ENCODE measurements at places on chromosomes 2 and 18.

DNA sequence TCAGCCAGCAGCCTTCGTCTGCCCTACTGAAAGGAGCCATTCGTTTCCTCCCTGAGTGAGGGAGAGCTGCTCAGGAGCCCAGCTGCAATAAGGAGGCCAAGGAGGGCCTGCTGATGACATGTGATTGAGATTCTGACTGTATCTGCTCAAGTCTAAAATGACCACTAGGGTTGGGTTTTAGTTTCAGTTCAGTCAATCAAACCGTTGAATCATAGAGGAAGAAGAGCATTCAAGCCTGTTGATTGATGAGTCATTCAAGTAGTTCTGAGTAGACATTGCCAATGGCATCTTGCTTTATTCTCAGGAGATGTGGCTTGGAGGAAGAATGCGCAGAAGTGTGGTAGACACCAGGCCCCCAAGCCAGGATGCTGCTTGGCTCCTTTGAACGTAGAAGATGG is 19.9 kb upstream of the BCL2L11 start:
- DNase-seq, result no peak

DNA sequence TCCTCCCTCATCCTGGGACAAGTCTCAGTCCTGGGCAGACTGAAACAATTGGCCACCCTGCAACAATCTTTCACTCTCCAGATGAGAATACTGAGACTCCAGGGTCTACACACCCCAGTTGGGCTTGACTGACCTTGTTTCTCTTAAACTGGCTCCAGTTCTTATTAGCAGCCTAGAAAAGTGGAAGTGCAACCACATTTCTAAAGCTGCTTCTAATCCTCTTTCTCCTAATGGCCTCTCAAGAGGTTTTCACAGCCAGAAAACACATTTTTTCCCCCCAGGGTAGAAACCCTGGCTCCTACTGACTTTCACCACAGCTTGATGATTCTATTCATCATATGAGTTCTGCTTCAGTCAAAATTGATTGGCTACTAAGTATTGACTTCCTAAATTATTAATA is 45.8 kb downstream of the SLC4A5 start:
- DNase-seq, result no peak

DNA sequence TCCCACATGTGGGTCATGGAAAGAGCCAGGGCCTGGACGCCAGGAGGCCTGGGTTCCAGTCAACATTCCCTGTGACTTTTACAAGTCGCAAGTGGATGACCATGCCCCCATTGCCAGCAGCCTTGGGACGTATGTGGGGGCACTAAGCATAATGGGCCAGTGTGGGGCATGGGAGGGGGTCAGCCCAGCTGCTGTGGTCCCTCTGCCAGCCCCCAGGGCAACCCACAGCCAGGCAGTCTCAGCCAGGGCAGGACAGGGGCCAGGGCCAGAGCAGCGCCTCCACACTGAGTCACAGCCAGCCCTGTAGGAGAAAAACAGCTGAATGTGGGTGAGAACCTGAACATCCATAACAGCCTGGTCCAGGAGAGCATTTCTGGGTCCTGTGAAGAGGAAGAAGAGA is 173.2 kb downstream of the GFPT1 start:
- no peak for DNase-seq

GRCh38 chr18:62751977-62752376 is 36.6 kb downstream of the PHLPP1 start:
- no peak for DNase-seq

DNA sequence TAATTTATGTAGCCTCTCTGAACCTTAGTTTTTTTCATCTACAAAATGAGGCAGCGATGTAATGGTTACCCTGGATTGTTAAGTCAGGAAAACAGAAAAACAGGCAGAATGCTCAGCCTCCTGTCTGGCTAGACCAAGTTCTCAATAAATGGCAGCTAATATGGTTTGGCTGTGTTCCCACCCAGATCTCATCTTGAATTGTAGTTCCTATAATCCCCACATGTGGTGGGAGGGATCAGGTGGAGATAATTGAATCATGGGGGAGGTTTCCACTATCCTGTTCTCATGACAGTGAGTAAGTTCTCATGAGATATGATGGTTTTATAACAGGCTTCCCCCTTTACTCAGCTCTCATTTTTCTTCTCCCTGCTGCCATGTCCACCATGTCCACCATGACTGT is 220.0 kb downstream of the CMPK2 start:
- no peak for DNase-seq

GRCh38 chr2:105919191-105919811 is 174.6 kb downstream of the NCK2 start:
- peak; percentile 18 for DNase-seq

DNA sequence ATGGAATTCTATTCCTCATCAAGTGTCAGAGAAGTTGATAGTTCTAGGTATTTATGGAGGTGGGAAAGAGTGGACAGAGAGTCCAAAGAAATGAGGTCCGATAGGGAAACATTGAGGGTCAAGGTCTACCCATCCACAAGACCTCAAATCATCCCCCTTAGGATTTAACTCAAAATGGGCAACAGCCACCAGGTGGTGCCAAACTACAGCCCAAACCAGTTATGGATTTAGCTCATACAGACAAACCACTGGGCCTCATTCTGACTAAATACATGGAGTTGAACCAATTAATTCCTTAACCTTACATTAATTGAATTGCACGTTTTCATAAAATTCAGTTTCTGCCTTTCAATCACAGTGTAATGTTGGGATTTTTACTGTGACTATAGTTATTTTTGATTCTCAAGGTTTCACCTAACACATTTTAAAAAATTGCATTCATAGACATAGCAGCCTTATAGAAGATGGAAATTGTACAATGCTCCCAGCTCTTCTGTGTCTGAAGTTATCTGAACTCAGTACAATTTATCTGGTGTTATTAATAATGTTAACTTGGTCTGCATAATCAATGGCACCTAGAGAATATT is 98.2 kb upstream of the HNMT start:
- DNase-seq, result peak; percentile 54

DNA sequence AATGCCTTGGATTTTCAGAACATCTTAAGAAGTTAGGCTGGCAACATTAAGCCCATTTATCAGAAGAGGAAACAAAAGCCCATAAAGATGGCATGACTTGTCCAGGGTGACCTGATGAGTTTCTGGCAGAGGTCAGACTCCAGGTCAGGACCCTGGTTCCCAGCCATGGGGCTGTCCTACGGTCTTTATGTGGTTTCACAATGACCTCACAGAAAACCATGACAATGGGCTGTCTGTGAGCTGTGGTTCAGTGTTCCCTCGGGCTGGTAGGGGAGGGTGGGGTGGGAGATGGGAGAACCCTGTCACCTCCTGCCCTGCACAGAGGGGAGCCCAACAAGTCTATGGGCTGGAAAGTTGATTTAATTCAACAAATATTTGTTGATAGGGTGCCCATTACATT is 101.8 kb downstream of the LOXHD1 start:
- DNase-seq, result no peak

GRCh38 chr2:48313036-48313877 is 216.7 kb upstream of the STON1 start:
- no peak for DNase-seq

GRCh38 chr2:224209555-224210285 is 170.6 kb upstream of the SERPINE2 start:
- no peak for DNase-seq

- DNase-seq, result no peak
Measured at GRCh38 chr18:48803518-48803917, 147.2 kb downstream of the SMAD7 start.

DNA sequence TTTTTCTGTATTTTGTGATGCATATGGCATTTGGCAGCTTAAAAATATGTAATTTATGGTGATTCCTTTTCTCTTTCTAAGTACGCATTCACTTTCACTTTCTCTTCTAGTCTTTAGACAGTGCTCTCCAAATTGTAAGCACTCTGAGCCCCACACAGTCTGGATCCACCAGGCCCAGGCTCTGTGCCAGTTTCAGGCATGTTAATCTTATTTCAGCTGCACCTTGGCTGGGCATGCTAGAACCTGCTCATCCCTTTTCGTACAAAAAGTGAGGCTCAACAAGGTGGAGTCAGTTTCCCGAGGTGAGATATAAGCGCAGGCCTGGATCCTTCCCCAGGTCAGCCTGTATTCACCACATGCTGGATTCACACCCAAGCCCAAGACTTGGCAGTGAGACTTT is 203.9 kb downstream of the MTX2 start:
- peak; percentile 66 for DNase-seq

DNA sequence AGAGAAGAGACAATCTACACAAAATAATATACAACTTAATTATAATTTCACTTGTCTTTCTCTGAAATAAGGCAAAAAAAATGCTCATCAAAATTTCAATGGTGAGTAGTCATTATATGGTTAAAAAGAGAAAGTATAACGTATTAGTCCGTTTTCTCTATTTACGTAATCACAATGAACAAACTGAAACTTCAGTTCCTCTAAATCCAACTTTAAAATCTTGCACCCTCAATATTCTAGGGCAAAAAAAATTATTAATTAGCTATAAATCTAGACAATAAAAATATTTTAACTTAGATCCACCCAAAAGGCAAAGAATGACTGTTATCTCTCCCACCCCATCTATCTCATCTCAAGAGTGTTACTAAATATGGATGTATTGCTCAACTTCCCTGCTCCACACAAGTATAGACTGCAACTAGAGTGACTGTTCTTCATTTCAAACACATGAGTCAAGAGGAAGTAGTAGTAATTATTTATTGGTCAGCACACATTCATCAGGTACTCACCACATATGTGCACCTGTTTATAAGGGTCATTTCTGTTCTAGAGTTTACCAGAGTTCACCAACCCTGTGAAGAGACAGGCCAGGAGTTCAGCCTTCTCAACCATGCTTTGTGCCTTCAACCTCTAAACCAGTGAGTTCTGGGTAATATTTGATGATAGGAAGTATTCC is 36.4 kb downstream of the STK39 start:
- DNase-seq, result no peak
